Placental epithelial cell (primary cell): ENCODE measurements at places on chromosomes 1 and 21. TPM values are rescaled to one million over a fixed set of nuclear protein-coding genes. Genes with fewer than 3 reads are reported as not detected.

The LYST gene
- 19.0 and 31.8 TPM in 2 replicates for total RNA-seq

The GPR52 gene
- 3.5 and 4.0 TPM in 2 replicates for total RNA-seq

The AQP10 gene
- total RNA-seq, result not detected in 2 replicates

The CHIA gene
- under 0.01 and 0.11 TPM in 2 replicates for total RNA-seq

The PCP4 gene
- total RNA-seq, result not detected in 2 replicates

The C2CD2 gene
- 1.2 and 2.0 TPM in 2 replicates for total RNA-seq

The TDRKH gene
- total RNA-seq, result 2.4 and 4.8 TPM in 2 replicates

The S100A9 gene
- total RNA-seq, result not detected in 2 replicates

The MTMR11 gene
- 39.5 and 47.9 TPM in 2 replicates for total RNA-seq
